Fibroblast of skin of left biceps (primary cell): ENCODE measurements at places on chromosomes 16 and 17.

DNA sequence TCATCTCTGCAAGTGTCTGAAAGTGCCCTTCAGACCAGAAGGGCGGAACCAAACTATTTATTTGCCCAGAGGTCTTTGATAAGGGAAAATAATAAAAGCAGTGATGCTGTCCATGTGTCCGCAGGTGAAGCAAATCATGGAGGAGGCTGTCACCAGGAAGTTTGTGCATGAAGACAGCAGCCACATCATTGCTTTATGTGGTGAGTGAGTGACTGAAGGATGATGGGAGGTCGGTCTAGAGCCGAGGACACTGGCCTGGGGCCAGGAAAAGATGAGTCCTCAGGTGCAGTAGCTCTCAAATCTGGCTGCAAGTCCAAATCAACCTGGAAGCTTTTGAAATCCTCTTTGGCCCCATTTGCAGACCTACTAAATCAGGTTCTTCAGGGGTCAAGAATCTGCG, 6.1 kb downstream of the SGSM2 start:
- no peak for DNase-seq

DNA sequence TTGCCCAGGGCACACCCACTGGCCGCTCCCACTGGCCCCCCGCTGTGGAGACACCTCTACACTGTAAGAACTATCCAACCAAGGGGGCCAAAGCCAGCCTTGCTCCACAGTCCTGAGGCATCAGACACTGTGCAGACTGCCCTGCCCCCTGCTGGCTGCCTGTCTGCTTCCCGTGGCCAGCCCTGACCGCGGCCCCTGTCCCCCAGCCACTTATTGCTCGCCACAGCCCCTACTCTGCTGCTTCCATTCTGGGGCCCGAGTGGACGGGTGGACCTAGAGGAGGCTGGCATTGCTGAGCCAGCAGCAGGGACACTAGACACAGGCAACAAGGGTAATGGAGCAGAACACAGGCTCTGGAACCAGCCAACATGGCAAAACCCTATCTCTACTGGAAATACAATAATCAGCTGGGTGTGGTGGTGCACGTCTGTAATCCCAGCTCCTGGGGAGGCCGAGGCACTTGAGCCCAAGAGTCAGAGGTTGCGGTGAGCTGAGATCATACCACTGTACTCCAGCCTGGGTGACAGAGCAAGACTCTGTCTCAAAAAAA, 19.7 kb upstream of the LRRC37A3 start:
- DNase-seq, result no peak

- no peak for DNase-seq
Measured at GRCh38 chr17:1718362-1719165, 5.9 kb upstream of the WDR81 start.

DNA sequence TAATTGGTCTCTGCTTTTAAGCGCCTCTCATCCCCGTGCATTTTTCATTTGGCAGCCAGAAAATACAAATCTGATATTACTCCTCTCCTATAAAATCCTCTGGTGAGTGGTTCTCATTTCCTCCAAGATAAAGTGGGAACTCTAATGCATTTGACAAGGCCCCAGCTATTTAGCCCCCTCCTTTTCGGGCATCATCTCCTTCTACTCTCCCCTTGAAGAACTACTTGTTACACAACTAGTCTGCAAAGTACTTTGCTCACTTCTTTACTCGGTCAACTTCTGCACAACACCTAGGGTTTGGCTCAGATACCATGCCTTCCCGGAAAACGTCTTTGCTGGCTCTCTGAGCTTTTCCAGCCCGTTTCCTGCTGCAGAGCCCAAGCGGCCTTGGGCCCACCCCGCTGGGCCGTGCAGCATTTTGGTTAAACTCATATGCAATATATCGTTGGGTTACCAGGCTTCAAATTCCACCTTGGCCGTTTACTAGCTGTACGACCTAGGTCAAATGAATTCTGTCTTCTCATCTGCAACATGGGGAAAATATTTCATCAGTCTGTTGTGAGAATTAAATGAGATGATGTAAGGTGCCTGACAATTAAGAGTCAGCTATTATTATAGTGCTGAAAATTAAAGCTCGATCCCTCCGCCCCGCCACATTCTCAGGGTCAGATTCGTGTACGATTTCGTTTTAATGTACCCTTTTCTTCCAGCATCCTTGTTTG, 883 bp upstream of the TAF15 start:
- DNase-seq, result no peak
